GM04503 (cell line): ENCODE measurements at places on chromosomes 1 and 21.

GRCh38 chr1:23598424-23598823 lies 39.1 kb upstream of the ID3 start:
- DNase-seq: no peak

DNA sequence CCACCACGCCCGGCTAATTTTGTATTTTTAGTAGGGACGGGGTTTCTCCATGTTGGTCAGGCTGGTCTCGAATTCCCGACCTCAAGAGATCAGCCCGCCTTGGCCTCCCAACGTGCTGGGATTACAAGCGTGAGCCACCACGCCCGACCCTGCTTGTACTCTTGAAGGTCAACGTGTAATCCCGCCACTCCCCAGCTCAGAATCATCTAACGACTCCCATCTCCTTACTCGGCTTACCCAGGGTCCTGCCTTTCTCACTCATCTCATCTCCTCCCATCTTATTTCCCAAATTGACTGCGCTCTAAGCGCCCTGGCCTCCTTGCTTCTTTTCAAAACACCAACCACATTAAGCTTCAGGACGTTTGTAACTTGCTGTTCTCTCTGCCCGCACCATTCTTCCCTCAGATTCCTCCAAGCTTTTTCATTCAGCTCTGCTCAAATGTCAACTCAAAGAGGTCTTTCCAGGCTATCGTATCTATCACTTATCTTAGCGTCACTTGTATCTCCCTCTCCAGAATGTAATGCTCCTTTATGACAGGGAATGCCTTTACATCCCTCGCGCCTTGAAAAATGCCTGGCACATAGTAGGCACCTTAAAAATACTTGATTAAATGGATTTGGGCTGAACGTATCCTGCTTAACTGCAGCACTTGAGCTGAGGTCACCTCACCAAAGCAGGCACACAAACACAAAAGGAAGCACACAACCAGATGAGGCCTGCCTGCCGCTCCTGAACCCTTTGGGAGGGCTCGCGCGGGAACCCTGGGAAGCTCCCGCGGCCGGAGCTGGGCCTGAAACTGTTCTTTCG lies 1.4 kb upstream of the USP1 start:
- no peak for DNase-seq

DNA sequence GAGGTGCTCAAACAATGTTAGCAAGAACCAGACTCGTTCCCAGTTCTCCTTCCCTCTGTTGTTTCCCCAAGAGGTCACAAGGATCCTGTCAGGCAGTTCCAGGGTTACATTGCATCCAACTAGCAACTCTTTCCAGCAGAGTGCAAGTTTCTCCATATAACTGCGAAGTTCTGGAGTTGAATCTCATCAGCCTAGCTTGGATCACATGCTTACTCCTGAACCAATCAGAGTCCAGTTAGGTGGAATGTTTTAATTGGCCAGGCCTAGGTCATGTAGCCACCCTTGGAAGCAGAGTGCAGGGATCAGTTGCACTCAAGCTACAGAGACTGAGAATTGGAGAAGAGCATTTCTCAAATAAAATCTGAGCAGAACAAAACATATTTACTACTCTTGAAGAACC lies 15.9 kb upstream of the PIK3R3 start:
- no peak for DNase-seq

GRCh38 chr21:38478782-38479181 lies 19.5 kb downstream of the ERG start:
- DNase-seq: no peak

DNA sequence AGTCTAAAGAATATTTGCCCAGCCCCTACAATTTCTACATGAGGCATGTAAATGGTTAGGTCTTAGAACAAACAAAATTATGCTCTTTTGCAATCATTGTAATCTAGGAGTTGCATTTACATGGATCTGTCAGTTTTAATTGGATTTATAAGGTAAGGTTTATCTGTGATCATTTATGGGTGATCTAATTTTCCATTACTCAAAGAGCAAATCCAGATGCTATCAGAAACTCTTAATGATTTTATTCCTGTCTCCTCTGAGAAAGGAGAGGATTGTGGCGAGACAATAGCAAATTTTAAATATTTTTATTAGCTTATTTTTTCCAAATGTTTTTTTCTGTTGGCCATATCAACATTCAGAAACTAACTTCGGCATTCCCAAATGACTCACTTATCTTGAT lies 14.2 kb upstream of the NEGR1 start:
- DNase-seq: no peak

GRCh38 chr1:207851696-207852095 lies 59.2 kb downstream of the CD34 start:
- no peak for DNase-seq

GRCh38 chr21:42535602-42536171 lies 22.0 kb downstream of the SLC37A1 start:
- DNase-seq: no peak

GRCh38 chr1:243236604-243237252 lies 18.4 kb downstream of the CEP170 start:
- no peak for DNase-seq

- DNase-seq: no peak
These were observed 497.4 kb downstream of the SIPA1L2 start for GRCh38 chr1:232132572-232132971.

GRCh38 chr1:234760303-234760723 lies 150.3 kb upstream of the IRF2BP2 start:
- DNase-seq: no peak

DNA sequence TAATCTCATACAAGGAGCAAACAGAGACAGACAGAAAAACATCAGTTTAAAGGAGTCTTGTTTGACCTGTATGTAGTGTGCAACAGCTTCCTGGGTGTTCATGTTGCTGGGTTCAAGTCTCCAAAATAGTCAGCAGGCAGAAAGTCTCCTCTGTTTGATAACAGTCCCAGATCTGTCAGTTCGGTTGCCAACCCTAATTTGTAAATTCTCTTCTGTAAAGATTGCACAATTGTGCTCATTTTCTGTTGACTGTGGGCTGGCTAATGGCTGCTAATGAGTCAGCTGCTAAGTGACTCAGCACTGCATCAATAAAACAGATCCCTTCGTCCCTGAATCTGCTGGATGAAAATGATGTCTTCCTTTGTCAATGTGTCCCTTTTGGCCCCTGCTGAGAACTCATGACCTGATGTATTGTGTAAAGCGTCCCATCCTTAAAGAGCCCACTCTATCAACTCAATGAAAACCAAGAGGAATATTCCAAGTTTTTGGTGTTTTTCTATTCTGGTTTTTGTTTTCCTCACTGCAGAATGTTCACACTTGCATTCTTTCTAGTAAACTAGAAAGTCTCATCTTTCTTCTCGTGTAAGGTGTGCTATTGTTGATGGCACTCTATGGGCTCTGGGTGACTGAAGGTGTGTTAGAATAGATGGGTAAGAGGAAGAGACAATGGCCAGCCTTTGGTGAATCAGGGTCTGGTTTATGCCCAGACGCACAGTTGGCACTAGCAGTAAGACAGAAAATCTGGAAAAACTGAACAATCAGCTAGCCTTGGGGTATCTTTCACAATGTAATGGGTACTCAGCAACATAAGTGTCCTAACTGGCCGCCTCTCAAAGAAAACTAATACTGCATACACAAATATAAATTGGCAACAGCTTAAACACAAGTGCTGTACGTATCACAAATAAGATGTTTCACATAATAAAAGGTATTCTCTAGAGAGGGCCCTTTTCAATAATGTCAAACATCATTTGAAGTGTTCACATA lies 75.1 kb upstream of the SIPA1L2 start:
- peak; percentile 82 for DNase-seq

- DNase-seq: no peak
These were observed 36.9 kb upstream of the POU3F1 start for GRCh38 chr1:38083541-38083940.

GRCh38 chr1:71698186-71698585 lies 584.2 kb downstream of the NEGR1 start:
- DNase-seq: no peak

GRCh38 chr1:246199086-246199645 lies 307.9 kb downstream of the SMYD3 start:
- DNase-seq: no peak

- DNase-seq: no peak
These were observed 776 bp downstream of the ITSN1 start for GRCh38 chr21:33642896-33643657.

DNA sequence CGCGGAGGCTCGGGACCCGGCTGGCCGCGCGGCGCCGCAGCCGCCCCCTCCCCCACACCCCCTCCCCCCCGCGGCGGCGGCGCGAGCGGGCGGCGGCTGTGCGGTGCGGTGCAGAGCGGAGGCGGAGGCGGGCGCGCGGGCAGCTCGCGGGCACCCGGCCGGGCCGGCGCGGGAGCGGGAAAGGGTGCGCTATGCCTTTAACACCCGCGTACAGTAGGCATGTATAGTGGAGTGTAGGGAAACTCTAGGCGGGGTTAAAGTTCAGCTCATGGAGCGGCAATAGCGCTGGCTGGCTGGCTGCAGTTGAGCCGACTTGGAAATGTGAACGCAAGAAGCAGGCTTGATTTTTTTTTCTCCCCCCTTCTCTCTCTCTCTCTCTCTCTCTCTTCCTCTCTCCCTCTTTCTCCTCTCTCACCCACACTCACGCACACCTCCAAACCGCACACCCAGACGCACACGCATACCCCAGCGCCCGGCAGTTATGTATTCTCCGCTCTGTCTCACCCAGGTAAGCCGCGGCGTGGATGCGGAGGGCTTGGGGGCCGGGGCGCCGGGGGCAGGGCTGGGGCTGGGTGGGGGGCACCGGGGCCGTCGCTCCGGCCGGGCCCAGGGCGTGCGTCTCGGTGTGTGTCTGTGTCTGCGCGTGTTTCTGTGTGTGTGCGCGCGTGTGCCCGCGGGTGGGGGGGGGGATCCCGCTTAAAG lies at the start of gene NFIA:
Gene NFIA, plus strand, starts transcription at position 251 of the 702 bp plus-strand sequence.
- DNase-seq: no peak
